RPMI7951 (cell line): ENCODE measurements at places on chromosomes 11 and 22.

- DNase-seq: no peak
Observed at GRCh38 chr22:42717197-42717928, 3.3 kb downstream of the A4GALT start.

DNA sequence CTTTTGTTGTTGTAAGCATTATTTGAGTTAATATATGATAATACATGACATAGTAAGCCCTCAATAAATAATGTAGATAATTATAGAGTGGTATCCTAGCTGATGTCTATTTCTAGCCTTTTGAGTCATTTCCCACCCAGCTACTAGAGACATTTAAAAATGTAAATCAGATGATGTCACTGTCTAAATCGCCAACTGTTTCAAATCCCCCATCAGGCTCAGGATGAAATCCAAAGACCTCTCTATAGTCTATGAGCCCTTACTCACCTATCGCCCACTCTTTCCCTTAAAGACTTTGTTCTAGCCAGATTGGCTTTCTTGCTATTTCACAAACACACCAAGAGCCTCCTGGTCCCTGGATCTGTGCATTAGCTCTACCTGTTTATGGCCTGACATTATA, 135.4 kb upstream of the PLET1 start:
- no peak for DNase-seq

GRCh38 chr11:95888439-95888838, 35.5 kb downstream of the MTMR2 start:
- DNase-seq: no peak

GRCh38 chr11:90661233-90661632, 438.4 kb upstream of the CHORDC1 start:
- no peak for DNase-seq

GRCh38 chr11:66045177-66045639, 3.8 kb downstream of the GAL3ST3 start:
- DNase-seq: peak; percentile 68

GRCh38 chr11:67482275-67482826, 475 bp upstream of the AIP start:
- DNase-seq: no peak

GRCh38 chr11:102293873-102294601, 23.2 kb upstream of the BIRC3 start:
- peak; percentile 60 for DNase-seq

- DNase-seq: no peak
Observed at GRCh38 chr11:14520747-14521151, 563 bp upstream of the PSMA1 start.

- peak; percentile 26 for DNase-seq
Observed at GRCh38 chr11:93100211-93100610, 97.6 kb downstream of the SLC36A4 start.

- no peak for DNase-seq
Observed at GRCh38 chr11:60926500-60926899, 2.2 kb downstream of the TMEM132A start.

GRCh38 chr22:19406281-19406811, 25.2 kb downstream of the HIRA start:
- no peak for DNase-seq

GRCh38 chr11:69620683-69621290, 20.2 kb upstream of the CCND1 start:
- DNase-seq: no peak

DNA sequence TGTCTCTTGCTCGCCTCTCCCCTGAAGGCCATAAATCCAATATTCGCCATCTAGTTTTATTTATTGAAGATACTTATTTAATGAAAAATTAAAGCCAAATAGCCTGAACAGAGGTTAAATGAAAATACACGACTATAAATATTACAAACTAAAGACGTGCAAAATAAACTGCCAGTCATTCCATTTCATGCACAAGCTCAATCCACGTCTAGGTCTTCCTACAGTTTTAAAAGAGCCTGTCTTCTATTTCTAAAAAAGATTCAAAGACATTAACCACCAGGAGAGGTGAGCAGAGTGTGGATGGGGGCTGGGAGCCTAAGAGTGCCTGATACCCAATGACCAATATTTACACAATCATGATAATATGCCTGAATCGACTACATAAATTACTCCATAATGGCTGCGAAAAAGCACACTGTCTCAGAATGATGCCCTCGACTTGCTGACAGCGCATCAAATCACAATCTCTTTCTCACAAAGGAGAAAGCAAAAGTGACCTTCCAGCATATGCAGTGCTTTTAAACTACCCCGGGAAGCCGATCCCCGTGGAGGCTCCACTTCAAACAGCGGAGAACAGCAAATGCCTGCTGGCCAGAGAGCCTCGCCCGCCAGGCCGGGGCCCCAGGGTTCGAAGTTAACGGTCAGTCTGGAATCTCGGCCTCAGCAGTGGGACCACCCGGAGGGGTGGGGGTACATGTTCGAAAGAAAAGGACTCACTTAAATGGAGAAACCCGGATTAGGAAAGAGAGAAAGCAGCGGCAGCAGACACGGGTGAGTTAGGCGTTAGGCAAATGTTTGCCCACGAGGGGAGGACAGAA, 1.7 kb downstream of the FCHSD2 start:
- DNase-seq: peak; percentile 49

GRCh38 chr11:111586388-111586831, 15.8 kb upstream of the SIK2 start:
- peak; percentile 56 for DNase-seq

- DNase-seq: no peak
Observed at GRCh38 chr22:19898831-19899567, 42.6 kb upstream of the COMT start.

GRCh38 chr22:23844739-23845202, 6.0 kb upstream of the DERL3 start:
- DNase-seq: no peak

DNA sequence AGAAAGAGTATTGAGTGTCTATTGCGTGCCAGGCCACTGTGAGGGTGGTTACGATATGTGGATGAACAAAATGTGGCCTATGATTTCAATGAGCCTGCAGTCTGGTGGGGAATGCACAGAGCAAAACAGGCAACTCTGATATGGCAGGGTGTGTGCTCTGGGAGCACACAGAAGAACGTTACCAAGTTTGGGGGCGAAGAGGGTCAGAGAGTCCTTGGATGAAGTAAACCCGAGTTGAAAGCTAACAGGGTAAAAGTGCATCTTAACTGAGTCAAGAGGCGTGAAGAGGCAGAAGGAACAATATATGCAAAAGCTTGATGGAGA, 258 bp downstream of the CFAP68 start:
- no peak for DNase-seq

GRCh38 chr11:15048616-15049015, 24.8 kb upstream of the CALCB start:
- DNase-seq: no peak
